ENCODE measurements at places on chromosomes 3 and 15.
A peak's percentile ranks its signal among the peaks of the same experiment; 100 is the strongest.

- DNase-seq = no peak
These were observed 225.8 kb downstream of the CGGBP1 start for GRCh38 chr3:87833039-87833377.

- no peak for DNase-seq
These were observed 344.2 kb upstream of the PPP2R3A start for GRCh38 chr3:135621184-135621920.

GRCh38 chr15:100125401-100126191 is 216.2 kb downstream of the ADAMTS17 start:
- no peak for DNase-seq

DNA sequence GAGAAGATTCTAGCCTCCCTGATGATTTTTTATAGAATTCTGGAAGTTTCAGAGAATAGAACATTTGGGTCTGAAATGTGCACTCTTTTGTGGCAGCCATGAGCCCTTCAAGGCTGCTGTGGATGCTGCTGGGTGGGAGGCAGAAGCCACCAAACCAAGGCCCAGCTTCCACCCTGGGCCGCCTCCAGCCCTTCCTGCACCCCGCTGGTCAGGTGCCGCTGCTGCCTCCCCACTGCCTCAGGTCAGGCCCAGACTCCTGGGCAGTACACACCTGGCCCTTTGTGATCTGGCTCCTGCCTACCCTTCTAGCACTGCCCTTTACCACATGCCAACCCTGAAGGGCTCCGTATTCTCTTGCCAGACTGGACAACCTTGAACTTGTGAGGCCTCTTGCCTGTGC is 28.3 kb downstream of the PPCDC start:
- DNase-seq = no peak

GRCh38 chr15:71044006-71044405 is 71.3 kb upstream of the THSD4 start:
- DNase-seq = peak; percentile 24

- no peak for DNase-seq
These were observed 18.7 kb downstream of the PXYLP1 start for GRCh38 chr3:141250342-141250741.

GRCh38 chr3:196942915-196943277 is 568 bp upstream of the NCBP2 start:
- no peak for DNase-seq

DNA sequence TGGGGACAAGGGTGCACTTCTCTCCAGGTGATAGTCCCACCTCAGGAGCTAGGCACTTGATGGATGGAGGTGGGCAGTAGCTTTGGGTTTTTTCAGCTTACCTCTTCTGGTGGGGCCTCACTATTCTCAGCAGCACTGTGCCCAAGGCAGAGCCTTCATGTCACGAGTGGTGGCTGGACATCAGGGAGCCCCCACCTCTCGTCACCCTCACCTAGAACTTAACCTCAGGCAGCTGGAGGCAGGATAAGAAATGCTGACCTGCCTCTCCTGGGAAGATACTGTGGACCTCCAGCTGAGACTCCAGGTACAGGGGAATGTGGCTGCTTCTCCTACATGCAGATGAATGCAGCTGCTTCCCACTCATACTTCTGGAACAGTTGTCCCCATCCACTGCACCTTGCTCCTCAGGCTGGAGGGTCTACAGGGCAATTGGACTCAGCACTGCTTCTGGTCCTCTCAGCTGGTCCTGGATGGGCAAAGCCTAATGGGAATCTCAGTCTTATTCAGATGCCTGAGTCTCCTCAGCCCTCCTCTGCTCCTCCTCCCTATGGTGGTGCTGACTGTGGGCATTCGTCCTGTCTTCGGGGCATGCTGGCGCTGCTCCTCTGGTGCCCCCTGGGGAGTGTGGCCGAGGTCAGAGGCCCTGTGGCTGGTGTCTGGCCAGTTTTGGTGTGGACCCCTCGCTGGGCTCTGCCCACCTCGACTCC is 129.9 kb downstream of the KLF13 start:
- DNase-seq = no peak

DNA sequence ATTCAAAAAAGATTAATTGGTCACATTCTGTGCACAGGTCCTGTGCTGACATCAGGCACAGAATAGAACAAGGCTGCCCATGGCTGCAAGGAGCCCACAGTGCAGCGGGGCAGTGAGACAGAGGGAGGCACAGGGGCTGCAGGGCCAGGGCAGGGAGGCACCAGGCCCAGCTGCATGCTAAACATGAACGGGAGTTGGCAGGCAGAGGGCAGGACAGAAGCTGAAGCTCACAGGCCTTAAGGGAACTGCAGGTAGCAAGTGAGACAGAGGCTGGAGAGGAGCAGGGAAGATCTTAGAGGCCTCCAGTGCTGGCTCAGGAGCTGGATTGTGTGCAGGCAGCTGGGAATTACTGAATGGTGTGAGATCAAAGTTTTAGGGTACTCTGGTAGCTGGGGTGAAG is 26.2 kb downstream of the IDH3A start:
- DNase-seq = no peak

DNA sequence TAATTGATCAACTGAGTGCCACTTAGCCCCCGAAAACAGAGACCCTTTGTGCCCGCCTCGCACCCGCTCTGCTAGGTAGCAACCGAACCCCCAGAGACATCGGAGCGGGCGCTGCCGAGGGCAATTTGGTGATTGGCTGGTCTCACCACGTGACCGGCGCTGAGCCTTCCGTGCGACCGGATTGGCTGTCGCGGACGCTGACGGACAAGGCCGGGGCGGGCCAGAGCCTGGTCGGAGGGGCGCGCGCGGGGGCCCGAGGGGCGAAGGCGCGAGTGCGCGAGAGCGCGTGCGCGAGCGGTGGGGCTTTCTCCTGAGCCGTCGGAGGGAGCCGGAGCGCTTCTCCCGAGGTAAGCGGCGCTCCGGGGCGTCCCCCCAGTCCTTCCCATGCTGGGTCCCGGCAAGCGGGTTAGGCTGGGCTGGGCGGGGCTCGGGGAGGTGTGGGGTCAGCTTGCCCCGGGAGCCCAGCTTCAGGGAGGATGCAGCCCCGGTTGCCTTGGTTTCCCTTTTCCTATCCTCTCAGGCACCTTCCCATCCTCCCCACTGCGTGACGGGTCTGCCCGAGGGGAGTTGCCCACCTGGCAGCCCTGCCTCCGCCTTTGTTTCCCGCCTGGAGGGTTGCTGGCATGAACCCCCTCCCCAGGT is at the start of gene TMEM108:
TSS of gene TMEM108 (plus strand) at position 303 of the 642 bp plus-strand sequence.
- DNase-seq = peak; percentile 36

GRCh38 chr15:78979456-78980320 is 34.8 kb upstream of the CTSH start:
- peak; percentile 70 for DNase-seq

DNA sequence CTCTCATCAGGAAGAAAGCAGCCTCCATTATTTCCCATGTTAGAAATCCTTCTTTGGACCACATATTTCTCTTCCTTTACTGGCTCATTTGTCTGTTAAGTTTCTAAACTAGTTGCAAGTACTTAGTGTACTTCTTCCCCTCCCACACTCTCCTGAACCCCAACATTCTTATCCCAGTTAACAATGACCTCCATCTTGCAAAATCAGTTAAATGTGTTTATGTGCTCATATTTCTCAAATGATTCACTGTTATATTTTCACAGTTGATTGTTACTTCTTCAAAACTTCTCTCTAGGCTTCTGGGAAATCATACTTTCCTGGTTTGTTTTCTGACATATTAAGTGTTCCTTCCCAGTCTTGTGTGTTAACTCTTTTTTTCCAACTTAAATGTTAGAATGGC is 856.9 kb downstream of the EPHA3 start:
- peak; percentile 1 for DNase-seq

DNA sequence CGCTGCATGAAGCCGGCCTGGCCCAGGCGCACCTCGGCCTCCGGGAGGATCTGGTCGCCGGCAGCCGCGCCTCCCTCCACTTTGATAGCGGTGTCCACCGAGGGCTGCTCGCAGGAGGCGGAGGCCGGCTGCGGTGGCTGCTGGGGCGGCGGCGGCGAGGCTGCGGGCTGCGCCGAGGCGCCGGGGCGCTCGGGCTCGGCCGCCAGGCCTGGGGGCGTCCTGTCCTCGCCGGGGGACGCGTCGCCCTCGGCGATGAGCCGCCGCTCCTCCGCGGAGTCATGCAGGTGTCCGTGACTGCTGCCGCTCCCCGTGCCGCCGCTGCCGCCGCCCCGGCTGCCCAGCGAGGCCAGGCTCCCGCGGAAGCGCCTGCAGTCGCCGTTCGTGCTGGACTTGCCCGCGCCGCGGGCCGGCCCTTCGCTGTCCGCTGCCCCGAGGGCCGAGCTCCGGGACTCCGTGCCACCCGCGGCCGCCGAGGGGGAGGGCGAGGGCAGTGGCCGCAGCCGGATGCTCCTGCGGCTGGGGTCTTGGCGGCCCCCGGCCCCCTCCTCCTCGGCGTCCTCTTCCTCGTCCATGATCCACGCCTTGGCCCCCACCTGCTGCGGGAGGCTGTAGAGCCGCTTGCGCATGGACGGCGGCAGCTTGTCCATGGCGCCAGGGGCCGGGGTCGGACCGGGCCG is 996 bp downstream of the HCN4 start:
- no peak for DNase-seq

GRCh38 chr3:172241405-172241804 is 202.0 kb downstream of the FNDC3B start:
- DNase-seq = no peak

DNA sequence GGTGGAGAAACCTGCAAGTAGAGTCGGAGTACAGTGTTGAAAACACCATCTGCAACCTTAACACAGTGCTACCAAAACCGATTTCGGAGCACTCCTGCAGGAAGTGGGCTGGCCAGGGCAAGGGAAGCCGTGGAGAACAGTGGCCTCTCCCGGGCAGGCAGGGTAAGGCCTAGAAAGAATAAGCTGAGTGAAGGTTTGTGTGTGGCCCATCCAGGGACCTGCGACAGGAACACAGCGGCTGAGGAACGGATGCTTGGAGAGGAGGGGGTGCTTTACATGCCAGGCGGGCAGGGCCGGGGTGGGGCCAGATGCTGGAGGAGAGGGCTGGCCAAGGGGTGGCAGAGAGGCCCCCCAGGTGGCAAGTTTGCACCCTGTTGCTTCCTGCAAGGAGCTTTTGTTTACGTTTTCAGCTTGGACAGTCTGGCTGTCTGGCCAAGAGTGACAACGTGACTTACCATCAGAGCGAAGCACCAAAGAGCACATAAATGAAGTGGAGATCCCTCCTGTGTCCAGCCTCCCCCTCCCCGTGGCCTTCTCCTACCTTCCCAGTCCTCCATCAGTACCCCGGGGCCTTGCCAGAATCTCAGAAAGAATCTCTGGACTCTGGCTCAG is 156.5 kb downstream of the PGPEP1L start:
- peak; percentile 56 for DNase-seq

DNA sequence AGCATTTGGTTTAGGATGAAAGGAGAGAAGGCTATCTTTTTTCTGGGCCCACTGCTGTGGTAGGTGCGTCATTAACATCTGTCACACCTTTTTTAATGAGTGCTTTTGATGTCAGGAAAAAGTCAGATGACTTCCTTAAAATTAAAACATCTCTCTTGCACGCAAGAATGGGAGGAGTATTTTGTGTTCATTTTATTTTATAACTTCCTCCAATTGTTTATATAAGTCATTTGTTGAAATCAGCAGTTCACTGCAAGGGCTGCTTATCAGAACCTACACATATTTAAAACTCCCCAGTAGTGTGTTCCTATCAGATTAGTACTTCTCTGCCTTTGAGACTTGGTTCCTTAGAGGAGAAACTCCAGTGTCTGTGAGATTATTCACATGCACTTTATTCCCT is 143.8 kb downstream of the NEO1 start:
- DNase-seq = no peak

DNA sequence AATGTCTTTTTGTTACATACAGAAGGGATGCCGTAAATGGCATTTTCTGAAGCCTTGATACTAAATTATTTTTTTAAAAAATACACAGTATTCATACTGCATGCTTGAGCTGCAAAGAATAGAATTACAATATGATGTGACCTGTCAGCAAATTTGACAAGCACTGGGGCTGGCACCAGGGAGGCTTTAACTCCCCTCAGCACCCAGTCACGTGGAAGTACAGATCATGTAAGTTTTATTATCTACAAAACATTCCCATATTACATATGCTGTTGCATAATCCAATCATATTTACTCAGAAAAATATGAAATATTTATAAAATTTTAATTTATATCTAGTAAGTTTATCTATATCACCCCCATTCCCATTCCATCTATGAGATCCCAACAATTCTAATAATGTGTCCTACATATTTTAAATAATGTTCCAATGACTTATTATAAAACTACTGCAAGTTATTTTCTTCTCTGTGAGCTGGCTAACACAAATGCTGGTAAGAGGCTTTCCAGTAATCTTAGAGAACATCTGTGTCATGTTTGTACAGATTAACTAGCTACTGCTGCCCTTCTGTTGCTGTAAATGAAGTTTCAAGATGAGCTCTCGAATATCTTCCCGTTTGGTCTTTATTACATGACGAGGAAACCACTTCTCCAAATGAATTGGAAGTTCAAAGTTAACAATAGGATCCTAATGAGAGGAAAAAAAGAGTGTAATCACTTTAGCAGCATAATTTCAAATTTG is 5.2 kb upstream of the IMPG2 start:
- DNase-seq = no peak

DNA sequence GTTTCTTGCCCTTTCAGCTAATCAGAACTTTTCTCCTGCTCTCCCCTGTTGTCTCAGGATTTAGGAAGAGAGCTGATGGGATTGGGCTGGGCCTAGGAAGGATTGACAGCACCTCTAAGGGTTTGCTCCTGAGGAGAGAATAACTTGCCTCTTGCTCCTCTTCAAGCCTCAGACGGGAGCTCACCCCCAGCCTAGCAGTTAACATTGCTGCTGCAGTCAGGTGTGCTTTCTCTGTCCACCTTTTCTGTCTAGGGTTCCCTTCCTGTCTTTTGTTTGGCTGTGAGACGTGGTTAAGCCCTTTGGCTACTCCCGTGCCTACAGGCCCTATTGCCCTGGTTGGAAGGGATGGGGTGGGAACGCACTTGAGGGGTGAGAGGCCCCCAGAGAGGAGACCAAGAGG is 20.1 kb downstream of the TMEM108 start:
- no peak for DNase-seq

All from renal cortical epithelial cell (primary cell).